Retinal pigment epithelial cell (primary cell): ENCODE measurements at places on chromosomes 2 and 18.

DNA sequence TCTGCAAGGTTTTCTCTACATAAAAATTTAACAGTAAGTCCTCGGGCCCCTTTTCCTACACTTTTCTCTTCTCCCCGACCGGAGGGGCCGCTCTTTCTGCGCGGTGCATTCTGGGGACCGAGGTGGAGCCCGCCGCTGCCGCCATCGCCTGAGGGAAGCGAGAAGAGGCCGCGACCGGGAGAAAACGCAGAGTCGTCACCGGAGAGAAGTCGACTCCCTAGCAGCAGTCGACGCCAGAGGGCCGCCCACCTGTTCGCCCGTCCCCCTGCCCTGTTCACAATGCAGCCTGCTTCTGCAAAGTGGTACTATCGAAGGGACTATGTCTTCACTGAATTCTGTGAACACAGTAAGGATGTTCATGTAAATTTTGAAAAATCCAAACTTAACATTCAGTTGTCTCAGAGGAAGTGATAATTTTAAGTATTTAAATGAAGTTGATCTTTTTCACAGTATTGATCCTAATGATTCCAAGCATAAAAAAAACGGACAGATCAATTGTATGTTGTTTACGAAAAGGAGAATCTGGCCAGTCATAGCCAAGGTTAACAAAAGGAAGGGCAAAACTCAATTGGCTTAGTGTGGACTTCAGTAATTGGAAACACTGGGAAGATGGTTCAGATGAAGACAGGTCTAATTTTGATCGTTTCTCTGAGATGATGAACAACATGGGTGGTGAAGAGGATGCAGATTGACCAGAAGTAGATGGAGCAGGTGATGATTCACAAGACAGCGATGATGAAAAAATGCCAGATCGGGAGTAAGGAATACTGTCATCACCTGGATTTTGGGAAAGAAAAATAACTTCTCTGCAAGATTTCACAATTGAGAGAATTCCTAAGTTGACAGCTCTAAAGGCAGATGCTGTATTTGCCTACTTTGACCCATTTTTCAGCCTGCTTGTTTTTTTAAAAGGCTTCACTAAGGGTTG lies 55.8 kb downstream of the ASXL2 start:
- DNase-seq: no peak

DNA sequence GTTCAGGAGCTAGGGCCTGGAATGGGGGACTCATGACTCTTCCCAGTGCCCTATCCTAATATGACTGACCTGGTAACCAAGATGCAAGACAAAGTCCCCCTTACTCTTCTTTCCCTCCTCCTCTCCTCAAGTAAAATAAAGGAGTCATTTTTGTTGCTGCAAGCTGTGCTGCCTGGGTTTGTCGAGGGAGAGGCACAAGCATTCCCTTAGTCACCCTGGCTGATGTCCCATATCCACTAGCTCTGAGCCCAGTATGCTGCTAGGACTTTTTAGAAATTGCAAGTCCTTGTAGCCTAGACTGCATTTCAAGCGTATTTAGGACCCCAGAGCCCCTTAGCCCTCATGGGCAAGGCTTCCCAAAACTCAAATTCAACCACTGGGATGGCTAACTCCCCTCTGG lies 338.5 kb upstream of the SETBP1 start:
- no peak for DNase-seq

DNA sequence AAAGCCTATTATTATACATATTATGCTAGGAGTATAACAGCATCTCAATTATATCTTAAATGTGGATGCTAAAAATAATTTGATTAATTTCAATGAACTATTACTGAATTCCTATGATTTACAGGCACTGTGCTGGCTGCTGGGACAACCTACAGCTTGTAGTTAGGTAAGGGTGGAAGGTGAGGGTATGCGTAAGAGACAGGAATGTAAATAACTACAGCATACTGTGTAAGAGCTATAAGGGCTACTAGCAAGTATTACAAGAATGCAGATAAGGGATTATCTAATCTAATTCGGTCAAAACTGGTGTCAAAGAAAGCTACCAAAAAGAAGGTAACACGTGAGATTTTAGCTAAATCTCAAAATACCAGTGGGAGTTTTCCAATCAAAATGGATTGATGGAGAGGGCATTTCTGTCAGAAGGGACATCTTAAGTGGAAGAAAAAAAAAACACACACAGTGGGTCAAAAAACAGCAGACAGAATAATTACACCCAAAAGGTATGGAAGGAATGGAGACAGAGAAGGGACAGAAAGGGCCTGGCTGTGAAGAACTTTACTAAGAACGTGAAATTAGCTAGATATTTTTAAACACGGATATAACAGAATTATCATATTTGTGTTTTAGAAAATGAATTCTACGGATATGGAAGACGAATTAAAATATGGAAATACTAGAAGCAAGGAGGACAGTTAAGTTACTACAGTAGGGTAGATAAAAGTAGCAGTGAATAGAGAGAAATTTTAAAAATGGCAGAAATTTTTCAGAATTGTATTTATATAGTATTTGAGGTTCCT lies 47.1 kb downstream of the STRN start:
- DNase-seq: no peak

GRCh38 chr2:17879913-17880274 lies 1.4 kb downstream of the KCNS3 start:
- DNase-seq: no peak

- no peak for DNase-seq
Observed at GRCh38 chr2:24073816-24074215, 2.3 kb downstream of the SF3B6 start.

GRCh38 chr2:20352230-20352578 lies 1.6 kb upstream of the PUM2 start:
- DNase-seq: no peak

DNA sequence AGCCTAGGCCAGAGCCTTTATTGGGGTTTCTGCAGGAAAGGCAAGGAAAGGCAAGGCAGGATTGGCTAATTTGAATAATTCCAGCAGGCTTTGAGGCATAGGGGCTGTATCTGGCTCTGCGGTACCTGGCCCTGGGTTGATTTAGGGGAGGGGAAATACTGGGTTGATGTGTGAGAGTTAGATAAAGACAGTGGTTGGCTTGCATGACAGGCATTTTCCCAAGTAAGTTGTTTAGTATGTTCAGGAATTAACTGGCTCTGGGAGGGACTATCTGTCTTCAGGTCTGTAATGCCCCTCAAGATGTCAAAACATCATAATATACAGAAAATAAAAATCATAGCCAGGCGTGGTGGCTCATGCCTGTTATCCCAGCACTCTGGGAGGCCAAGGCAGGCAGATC lies 98.7 kb downstream of the UBR3 start:
- no peak for DNase-seq

DNA sequence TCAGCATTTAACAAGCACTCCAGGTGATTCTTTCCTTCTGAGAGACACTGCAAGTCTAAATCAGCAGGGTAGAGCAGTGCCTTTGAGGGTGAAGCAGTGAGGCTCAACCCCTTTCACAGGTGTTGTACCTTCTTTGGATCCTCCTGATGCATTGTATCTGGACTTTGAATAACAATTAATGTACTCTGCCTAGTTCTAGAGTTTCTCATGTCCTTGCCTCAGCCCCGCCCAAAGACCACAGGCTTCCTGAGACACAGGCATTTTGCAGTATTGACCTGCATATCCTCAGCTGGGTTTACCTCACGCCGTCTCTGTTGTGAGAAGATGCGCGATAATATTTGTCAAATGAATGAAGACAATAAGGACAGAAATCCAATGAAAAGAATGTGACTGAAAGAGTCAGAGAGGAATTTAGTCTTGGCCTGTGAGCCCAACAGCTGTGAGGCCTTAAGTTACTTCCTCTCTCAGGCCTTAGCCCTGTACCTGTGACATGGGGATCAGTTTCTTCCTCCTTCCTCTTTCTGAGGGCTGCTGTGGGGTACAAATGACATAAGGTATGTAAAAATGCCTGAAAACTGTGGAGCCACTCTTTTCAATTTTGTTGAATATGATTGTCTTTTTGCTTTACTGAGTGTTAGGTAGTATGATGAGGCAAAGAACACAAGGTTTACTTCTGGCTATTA lies 43.7 kb downstream of the WIPF1 start:
- DNase-seq: no peak

DNA sequence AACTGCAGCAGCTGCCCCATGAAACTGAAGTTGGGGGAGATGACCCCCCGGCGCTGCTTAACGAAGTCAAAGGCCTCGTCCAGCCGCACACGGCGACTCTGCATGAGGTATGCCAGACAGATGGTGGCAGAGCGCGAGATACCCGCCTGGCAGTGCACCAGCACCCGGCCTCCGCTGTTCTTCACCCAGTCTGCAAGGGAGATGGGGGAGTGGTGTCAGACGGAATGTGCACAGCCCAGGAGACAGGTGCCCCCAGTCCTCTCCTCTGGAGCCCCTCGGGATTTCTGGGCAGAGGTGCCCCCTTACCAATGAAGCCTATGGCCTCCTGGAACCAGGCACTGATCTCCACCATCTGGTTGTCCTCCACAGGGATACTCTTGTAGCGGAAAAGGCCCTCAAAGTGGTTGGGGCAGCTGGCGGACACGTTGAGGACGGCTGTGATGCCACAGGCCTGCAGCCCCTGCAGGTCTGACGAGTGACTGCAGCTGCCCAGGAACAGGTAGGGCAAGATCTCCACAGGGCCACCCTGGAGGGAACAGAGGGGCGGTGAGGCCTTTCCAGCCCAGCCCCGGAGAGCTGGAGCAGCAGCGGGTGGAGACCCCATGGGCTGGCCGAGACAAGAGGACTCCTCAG lies 1.3 kb downstream of the DUSP2 start:
- DNase-seq: no peak

DNA sequence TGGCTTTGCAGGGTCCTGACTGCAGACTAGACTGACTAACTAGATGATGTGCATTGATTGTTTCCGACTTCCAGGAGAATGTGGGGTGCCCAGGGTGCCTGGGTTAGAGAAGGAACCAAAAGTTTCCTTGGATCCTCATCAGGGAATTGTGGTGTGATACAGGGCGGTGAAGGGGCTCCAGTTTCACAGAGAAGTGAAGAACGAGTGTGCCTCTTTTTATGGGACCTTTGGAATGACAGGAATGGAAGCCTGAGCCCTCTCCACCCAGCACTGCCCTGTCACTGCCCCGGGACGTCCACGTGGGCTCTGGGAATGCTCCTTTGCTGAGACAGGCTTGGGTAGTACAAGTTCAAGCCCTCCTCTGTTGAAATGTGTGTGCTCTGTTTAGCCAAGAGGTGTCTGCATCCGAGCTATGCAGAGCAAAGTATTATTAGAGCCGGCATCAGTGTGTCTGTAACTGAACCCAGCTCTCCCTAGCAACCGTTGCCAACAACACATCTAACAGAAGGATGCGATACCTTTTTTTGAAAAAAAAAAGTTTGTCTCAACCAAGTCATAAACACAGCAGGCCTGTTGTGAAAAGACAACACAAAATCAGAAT lies 183.6 kb downstream of the SMAD7 start:
- peak; percentile 76 for DNase-seq

GRCh38 chr2:164384434-164384833 lies 236.8 kb downstream of the GRB14 start:
- no peak for DNase-seq

DNA sequence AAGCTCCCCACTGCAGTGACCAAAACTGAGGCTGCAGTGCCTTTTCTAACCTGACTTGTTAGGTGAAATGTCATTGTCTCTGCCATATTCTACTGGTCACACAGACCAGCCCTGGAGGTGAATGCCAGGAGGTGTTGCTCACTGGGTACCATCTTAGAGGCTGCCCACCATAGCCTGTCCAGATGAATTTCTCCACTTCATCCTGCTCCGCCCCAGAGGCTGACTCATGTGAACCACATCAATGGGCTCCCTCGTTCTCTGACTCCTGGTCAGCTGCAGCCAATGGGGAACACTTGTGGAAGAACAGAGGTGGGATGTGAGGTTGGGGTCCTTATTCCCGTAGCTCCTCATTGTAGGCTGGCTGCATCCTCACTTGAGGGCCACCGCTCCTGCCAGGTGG lies 3.4 kb upstream of the NARS1 start:
- DNase-seq: no peak

DNA sequence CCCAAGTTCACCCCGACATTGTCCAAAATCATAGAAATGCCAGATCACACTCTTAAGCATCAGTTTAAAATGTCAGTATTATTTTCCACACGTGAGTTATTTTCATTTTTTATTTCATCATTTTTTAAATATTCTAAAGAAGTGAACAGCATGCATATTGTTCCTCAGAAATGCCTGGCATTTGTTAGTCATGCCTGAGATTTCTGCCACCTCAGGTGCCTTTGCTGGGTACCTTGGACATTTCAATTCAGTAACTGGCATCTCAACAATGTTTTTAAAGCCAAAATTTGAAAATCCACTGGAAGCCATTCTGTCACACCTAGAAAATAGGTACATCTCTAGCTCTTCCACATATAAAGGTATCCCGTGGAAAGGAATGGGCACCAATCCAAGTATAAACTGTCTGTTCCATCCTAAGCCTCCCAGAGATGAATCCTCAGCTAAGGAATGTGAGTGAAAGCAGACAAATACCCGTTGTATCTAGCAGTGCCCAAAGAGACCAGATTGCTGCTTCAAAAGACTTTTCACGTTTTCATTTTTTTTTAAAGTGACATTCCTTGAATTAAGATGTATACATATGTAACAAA lies 159.8 kb downstream of the ZNF385B start:
- no peak for DNase-seq

DNA sequence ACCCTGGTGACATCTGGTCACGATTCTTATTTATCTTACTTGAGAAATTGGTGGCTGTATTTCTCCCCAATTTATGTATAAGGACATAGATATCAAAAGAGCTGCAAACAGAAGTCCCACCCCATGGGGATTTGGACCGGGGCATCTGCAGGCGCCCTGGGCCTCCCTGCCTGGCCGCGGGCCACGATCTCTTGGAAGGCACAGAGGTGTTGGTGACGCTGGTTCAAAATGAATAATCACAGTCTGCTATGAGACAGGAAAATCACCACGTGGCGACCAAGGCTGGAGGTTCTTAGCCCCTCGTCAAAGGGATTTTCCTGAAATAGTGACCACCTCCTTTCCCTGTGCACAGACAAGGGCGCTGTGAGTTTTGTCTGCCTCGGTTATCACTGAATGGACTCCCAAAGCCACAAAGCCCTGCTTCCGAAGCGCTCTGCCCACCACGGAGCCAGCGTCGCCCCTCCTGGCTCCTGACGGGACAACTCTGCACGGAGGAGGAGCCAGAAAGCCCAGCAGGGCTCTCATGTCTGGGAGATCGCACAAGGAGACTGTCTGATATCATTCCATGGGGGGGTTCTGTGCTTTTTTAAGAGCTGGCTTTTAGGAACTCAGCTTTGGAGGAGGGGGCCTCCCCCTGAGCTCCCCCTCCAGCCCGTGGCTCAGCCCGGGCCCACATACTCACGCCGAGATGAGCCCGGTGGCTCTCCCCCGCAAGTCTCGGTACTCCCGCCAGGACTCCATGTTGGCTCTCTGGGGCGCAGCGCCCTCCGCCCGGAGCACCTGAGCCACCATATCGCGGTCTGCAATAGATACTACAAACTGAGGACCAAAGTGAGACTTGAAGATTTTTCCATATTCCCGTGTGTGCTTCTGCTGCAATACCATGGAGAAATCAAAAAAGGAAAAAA lies 14.6 kb downstream of the CYP27C1 start:
- no peak for DNase-seq

DNA sequence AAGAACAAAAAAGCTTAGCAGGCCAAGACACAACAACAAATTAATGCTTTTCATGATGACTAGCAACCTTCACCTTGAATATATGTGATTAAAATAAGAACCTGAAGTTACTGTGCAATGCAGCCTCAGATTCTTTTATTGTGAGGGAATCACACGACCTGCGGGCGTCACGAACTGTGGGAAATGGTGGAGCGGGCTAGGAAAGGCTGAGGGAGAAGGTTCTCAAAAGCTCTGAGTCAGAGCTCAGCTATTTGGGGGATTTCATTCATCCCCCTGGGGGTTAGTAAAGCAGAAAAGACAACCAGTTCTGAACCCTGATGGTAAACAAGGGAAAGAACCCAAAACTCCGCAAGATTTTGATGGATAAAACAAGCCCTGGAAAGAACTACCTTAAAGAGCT lies 89.3 kb upstream of the NCKAP5 start:
- peak; percentile 28 for DNase-seq

GRCh38 chr2:46500801-46501200 lies 21.4 kb downstream of the TMEM247 start:
- no peak for DNase-seq
